Inflammatory macrophage (primary cell): ENCODE measurements at places on chromosomes 5 and 9.
A peak's percentile ranks its signal among the peaks of the same experiment; 100 is the strongest.

GRCh38 chr9:27383524-27383923, 86.6 kb upstream of the EQTN start:
- no peak for DNase-seq

DNA sequence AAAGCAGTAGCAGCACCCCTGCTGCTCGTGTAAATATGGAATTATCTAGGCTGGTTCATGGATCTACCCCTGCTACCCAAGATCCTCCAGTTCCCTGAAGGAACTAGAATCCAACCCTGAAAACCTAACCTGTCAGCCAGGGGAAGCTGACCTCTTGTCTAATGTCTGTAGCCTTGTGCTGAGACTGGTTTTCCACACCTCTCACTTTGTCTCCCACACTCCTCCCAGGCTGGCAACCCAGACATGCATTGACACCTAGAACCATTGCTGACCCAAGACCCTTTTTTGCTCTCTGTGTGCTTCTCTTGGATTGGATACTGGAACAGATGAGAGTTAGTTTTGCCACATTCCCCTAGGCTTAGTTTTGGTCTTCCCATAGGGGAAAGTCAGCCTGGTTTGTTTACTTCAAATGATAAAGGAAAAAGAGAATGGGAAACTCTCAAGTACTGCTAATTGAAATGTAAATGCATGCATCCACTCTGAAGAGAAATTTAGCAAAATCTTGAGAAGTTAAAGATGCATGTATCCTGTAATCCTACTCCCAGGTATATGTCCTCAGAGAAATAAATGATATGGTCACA, 36.6 kb upstream of the NR4A3 start:
- no peak for DNase-seq

DNA sequence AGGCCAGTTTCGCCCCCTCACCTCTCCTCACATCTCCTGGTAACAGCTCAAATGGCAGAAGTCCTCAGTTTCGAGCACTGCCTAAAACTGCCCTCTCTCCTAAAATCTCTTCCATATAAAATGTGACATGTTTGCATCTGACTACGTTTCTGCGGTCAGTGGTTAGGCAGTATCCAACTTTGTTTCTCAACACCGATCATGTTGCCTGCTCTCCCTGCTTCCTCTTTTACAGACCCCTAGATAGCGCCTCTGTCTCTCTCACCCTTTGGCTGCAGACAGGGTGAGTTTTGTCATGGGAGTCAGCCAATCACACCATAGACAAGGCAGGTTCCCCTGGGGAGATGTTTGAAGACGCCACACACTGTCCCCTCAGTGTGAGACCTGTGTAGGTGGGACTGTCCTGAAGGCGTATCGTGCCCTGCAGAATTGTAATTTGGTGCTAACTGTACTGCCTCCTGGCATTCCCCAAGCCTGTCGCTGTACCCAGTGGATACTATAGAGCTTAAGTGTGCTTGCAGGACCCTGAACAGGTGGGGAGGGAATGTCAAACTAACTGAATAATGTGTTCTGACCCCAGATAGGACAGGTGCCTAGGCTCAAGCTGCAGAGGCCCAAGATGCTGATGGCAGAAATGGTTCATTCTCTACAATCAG, 1.1 kb downstream of the HEXB start:
- peak; percentile 92 for DNase-seq

GRCh38 chr5:115393239-115393638, 96.8 kb upstream of the CCDC112 start:
- DNase-seq = no peak

DNA sequence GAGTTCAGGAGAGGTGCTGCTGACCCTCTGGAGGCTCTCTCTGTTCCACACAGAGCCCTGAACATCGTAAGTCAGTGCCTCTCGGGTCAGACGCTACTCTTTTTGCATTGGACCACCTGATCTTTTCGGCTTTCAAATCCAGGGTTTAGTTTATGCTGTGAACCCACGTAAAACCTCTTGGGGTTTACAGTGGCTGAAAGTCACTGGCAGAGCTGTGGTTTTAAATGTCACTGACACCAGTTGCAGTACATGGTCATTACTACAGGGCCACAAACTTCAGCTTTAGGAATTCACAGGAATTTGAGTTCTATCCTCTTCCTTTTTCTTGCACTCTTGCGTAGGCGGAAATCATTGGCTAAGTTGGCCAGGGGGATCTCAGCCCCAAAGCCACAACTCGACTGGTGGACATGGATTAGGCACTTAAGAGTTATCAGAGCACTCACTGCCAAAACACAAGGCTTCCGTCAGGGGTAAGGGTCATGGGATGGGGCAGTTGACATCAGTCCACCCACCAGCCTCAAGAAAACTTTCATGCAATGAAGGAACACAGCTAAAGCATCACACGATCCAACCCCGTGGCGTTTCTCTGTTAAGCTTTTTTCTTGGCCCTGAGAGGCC, 76.9 kb downstream of the SFXN1 start:
- DNase-seq = peak; percentile 57

- DNase-seq = no peak
These were observed 732.1 kb downstream of the MAT2B start for GRCh38 chr5:164237486-164237885.

DNA sequence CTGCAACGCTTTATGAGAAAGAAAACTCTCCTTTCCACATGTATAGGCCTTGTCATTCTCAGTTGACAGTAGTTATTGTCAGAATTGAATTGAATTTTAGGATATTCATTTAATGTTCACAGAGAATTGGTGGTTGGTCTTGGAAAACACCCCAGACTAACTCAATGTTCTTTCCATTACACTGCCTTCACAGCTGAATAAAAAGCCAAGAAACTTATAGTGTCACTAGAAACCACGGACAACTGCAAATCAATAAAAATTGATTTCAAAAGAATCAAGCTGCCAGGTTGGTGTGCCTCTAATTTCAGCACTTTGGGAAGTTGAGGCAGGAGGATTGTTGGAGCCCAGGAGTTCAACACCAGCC, 38.9 kb upstream of the IQGAP2 start:
- DNase-seq = no peak

DNA sequence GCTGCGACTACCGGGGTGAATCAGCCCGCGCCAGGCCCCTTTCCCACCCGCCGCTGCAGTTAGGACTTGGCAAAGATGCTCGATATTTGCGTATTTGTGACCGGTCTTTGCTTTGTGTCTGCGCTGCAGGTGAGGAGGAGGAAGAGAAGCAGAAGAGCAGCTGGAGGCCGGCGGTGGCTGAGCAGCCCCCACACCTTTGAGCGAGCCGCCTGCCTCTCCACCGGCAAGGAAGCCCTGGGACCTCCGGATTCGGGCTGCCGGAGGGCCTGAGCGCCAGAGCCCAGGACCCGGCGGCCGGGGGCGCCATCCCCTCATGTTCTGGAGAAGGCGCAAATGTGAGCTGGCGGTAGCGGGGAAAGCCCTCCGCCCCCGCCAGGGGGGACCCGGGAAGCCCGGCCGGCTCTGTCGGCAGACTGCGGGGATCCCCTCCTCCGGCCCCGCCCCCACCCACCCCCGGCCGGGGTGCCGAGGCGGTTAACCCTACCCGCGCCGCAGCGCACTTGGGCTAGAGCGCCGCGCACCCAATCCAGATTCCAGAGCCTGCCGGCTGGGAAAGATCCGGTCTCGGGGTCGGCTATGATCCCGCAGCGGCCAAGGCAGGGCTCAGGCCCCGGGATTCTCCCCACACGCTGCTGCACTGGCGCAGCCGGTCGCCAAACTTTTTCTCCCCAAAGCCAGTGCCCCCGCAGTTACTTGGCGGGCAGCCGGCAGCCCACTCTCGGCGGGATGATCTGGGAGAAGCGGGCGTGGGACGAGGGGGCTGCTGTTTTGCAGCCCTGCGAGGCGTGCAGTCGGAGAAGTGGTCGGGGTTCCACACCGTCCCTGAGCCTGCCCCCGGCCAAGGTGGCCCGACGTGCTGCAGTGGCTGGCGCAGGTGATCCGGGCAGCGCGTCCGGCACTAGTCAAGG, 800 bp upstream of the KCNN2 start:
- DNase-seq = no peak

- DNase-seq = no peak
These were observed 176.1 kb downstream of the ATPSCKMT start for GRCh38 chr5:10073441-10074104.

- no peak for DNase-seq
These were observed 17.6 kb downstream of the PTCH1 start for GRCh38 chr9:95499046-95499676.

DNA sequence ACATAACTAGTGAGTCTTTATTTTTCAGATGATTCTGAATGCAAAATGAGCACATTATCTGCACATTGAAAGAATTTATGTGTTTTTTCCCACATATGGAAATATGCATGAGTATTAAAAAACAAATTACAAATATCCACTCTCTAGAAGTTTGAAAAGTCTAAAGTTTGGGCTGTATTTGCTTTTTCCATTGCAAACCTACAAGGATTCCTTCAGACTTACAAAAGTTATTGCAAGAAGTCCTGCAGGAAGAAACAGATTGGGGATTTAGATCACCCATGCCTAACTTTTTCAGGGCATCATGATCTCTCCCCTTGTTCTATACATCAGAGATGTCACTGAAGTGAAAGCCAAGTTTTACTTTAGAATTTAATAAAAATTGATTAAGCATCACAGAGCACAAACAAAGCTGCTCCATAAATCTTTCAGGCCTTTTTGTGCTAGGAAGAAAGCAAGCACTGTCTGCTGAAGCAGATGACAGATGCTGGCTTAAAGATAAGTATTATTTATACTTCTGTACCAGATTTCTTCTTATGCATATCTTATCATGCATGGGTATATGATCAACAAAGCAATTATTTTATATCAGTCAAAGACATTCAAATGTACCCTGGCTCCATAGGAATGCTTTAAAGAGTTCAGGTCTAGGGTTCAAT, 71.7 kb downstream of the NFIB start:
- no peak for DNase-seq

- DNase-seq = no peak
These were observed 409.8 kb downstream of the MAN2A1 start for GRCh38 chr5:110099572-110099971.

- no peak for DNase-seq
These were observed 619.7 kb upstream of the ARRDC3 start for GRCh38 chr5:92002721-92003274.

GRCh38 chr9:22228542-22228941, 218.1 kb upstream of the DMRTA1 start:
- DNase-seq = no peak

DNA sequence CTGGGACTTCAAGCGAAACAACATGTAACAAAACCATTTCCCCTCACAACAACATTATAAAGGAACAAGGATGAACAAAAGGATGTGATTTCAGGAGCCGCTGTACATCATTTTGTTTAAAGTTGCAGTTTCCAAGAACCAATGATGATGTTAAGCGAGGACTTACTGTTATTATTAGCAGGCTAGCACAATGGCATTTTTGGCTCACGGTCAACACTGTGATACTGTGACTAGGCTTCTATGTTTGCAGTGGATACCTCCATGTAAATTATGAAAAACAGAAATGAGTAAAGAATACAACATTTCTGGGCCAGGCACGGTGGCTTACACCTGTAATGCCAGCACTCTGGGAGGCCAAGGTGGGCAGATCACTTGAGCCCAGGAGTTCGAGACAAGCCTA, 113.0 kb downstream of the AUH start:
- DNase-seq = no peak

DNA sequence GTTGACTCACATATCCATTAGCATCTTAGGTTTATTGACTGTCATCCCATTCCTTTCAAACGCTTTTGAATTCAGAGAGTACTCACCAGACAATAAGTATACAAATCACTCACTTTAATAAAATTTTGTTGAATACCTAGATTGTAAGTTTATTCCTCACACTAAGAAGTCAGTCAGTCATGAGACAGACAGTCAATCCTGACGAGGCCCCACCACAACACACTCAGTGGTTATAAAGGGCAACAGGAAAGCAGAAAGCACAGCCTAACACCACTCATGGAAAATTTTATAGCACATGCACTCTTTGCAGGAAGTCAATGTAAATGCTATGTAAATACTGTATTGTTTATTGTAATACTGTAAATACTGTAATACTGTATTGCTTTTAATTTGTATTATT, 176.3 kb upstream of the PTGER4 start:
- peak; percentile 52 for DNase-seq

DNA sequence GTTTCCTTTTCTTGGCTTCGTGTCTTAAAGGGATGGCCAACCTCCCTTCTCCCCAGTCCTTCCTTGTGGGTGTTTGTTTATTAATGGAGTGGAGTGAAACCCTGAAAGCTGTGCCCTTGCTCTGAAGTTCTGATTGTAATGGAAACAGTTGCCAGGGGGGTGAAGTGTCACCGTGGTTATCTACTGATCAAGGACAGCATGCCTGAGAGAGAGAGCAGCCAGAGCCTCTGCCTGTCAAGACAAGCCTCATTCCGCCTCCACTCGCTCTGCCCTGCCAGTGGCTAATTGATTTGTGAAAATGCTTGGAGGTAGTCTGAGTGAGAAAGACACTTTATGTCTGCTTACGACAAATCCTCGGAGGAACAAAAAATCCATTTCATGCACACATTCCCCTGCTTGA, 143.7 kb upstream of the SLC30A5 start:
- no peak for DNase-seq

- no peak for DNase-seq
These were observed 81.7 kb downstream of the ITGA1 start for GRCh38 chr5:52869391-52869790.

GRCh38 chr5:58927181-58927580, 344.3 kb downstream of the RAB3C start:
- peak; percentile 29 for DNase-seq

DNA sequence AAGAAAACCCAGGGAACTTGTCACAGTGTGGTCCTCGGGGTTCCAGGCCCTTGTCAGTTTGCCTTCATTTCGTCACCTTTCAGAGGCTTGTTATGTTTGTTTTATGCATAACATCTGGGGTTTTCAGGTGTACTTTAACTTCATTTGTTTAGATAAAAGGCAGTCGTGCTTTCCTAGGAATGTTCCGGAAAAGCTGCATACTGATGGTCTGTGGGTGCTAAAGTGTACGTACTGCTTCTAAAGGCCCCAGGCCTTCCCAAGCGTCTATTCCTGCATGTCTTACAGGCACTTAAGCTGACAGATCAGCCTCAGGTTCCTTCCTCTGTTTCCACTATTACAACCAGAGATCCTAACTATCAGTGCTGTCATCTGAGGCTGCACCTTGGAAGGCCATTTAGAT, 95.6 kb upstream of the ANKH start:
- no peak for DNase-seq

DNA sequence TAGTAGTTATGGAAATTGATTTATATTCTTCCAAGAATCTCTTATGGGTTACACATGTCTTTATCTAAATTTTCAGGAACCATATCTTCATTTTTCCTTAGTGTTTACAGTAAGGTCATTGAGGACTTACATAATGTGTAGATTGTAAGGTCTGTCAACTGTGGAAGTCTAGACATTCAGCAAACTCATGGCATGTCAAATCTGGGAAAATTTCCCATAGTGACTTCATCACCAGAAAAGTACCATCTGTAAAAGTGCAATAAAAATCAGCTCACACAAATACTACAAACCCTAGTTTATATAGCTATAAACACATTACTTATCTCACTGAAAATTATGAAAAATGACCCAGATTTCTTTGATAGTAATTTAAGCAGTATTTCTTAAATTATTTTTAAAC, 419.4 kb downstream of the MTRR start:
- no peak for DNase-seq

GRCh38 chr9:38670542-38671371, 49.2 kb downstream of the FAM240B start:
- no peak for DNase-seq

GRCh38 chr5:16712620-16713019, 95.8 kb upstream of the RETREG1 start:
- DNase-seq = no peak

- DNase-seq = no peak
These were observed 67.0 kb downstream of the NDFIP1 start for GRCh38 chr5:142175461-142176142.
